ENCODE measurements at places on chromosomes 12 and 14.

- DNase-seq = no peak
These were observed 544 bp upstream of the TDP1 start for GRCh38 chr14:89955022-89955744.

DNA sequence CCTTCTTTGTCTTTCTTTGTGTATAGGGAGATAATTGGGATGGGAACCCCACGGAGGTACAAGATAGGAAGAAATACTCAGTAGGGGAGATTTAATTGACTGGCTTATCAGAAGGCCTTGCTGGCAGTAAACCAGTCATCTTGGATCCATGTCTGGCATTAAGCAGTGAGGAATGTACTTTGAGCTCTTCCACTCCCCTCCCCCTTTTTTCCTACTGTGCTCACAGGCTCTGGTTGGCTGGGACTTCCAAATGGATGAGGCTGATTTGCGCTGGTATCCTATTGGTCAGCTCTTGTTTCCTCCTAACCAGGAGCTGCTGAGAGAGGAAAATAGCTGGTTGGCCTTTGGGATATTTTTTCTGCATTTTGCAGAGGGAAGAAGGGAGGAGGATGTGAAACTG lies 24.7 kb downstream of the NGDN start:
- no peak for DNase-seq

DNA sequence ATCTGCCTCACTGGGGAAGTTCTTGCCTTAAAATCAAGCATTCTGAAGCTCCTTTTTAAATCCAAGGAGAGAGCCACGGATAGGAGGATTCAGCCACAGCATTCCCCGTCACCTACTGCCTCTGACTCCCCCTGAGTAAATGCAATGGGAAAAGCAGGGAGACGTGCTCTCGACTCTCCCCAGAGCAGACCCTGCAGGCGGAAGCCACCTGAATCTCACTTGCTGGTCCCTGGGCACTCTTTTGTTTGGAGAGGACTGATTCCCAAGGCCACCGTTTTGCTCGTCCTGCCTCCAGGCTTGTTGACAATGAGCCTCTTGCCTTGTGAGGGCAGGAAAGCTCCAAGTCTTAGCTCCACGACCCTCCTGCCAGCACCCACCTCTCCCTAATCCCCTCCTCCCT lies 204.5 kb downstream of the SLC15A4 start:
- DNase-seq = no peak

DNA sequence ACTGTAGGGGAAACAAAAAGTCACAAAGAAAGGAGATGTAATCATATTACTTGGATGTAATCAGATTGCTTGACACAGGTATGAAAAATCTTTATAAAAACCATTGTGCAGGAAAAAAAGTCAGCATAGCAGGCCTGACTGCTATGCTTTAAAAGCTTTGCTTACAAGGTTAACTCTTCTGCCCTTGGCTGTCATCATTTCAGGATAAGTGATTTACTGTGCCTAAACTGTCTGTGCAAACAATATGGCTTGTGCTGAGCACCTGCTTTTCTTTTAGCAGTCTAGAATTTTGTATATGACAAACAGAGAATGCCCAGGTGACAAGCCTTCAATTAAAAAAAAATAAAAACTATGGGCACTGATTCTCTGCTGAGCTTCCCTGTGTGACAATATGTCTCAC lies 63.8 kb upstream of the PLEKHG7 start:
- peak; percentile 35 for DNase-seq

DNA sequence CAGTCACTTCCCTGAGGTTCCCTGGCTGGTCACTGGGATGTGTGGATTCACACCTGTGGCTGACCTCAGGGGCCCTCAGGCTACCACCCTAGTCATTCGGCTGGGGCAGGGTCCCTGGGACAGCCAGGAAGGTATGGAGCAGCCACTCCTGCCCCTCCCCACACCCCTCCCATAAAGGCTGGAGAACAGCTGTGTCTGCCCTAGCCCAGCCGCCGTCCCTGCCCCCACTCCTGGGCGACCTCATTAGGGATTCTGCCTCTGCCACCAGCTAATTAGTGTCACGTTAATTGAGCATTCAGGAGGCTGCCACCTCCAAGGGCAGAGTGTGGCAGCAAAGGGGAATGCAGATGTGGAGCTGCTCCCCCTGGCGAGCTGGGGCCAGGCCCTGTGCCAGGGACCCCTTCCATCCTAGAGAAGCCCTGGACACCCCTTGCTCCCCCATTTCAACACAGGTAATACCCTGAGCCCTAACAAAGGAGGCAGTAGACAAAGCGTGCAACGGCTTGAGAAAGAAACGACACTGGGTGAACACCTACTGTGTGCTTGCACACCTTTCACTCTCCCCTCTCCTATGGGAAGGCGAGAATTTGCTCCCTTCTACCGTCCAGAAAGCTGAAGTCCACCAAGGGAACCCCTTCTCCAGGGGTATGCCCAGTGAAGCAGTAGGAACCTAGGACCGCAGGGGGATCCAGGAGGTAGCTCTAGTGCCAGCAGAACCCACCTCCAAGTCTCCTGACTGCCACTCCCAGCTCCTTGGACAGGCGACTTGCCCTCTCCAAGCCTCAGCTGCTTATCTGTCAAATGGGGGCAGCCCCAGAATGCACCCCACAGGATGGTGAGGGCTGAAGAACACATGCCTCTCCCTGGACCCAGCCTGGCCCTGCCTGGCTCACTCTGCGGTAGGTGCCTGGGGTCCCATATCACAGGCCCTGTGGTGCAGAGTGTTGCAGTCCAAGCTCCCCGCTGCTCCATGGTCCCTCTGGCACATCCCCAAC lies 45.1 kb downstream of the FAM222A start:
- DNase-seq = no peak

Measured in NCI-H1092 treated with DMSO at 0.1 percent for 48 hours (cell line).